Activated T-cell treated with anti-CD3 and anti-CD28 coated beads, Interleukin-2, amount 50 U/mL, for 72 hours (primary cell): ENCODE measurements at places on chromosomes 4 and X. TPM values are rescaled to one million over a fixed set of nuclear protein-coding genes. Genes with fewer than 3 reads are reported as not detected.

Gene PPEF2
- total RNA-seq, result not detected

Gene HMX1
- not detected for total RNA-seq

Gene NAT8L
- 1.5 TPM for total RNA-seq

DNA sequence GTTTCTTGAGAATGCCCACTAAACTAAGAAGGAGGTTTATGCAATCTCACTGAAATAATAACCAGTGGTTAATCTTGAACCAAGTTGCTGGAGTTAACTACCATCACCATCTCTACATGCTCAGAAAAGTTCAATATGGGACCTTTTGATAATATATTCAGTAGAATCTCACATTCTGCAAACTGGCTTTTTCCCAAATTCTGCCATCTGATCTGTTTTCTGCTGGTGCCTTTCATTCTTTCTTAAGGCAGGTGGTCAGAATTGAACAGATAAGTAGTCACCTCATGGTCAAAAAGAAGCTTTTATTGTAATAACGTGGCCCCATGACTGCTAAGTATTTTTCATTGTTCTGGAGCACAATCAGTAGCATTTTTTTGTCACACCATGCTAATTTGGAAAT lies 229.0 kb upstream of the GK2 start:
- no peak overlapping the region for H3K27ac ChIP-seq
- no peaks in the 10 kb centered on the region for H3K27me3 ChIP-seq
- H3K4me1 ChIP-seq, result no peaks in the 10 kb centered on the region
- no peaks in the 10 kb centered on the region for H3K36me3 ChIP-seq

DNA sequence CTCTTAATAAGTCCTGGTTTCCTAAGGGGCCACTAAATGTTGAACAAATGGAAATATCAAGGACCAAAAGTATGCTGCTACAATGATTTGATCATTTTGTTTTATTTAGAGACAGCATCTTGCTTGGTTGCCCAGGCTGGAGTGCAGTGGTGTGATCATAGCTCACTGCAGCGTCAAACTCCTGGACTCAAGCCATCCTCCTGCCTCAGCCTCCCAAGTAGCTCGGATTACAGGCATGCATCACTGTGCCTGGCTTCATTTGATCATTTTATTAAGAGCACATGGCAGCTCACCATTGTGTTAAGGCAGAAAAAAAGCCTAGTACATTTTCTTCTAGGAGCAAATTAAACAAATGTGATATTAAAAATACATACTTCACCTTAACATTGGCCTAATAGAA lies 52.7 kb downstream of the DCLK2 start:
- no peak for DNase-seq
- H3K36me3 ChIP-seq, result no peaks in the 10 kb centered on the region
- no peaks in the 10 kb centered on the region for H3K4me1 ChIP-seq
- H3K4me3 ChIP-seq, result no peak overlapping the region

GRCh38 chrX:104168127-104168526 lies 1.9 kb downstream of the FAM199X start:
- peaks cover 36% of the 10 kb centered on the region for H3K4me1 ChIP-seq
- peaks cover under 1% of the 10 kb centered on the region for H3K36me3 ChIP-seq
- peak overlapping the region; percentile 88 for H3K27ac ChIP-seq
- H3K27me3 ChIP-seq, result peaks cover 25% of the 10 kb centered on the region

Gene MAGEB1
- not detected for total RNA-seq
